Stimulated activated CD4-positive, alpha-beta T cell treated with anti-CD3 and anti-CD28 coated beads, Interleukin-4, amount 100 ng/mL, for 24 hours (primary cell): ENCODE measurements at places on chromosomes 2 and 18.

DNA sequence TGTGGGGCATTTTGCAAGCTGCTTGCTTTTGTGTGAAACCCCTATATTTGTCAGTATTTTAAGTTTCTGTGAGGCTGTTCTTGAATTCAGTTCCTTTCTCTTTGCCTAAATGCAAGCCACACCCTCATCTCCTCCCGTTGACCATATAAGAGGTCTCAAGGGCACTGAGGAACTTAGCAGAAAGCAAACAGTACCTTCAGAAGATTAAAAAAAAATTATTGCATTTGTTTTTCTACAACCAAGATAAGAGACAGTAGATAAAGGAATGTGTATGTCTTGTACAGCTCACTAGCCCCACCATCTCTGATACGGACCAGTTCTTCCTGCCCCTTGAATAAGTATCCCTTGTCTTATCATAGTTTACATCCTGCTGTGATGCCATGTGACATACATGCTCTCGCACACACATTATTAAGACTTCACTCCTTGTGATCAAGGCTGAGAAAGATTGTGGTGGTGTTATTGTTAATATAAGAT lies 64.2 kb downstream of the NPAS2 start:
- no peak for DNase-seq

DNA sequence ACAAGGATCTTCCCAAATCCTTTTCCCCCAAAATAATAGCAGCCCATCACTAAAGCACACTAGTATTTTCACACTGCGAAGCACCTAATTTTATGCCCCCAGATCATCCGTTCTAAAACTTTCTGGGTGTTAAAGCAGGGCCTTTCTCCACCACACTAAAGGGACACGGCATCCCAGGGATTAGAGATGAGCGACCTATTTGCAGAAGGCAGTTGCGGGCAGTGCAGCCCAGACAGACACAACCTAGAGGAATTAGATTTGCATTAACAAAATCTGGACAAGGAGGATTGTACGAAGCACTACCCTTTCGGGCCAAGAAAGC lies 402 bp downstream of the OSGEPL1 start:
- DNase-seq, result no peak

GRCh38 chr2:232320443-232320803 lies 58.1 kb upstream of the ALPP start:
- no peak for DNase-seq

GRCh38 chr2:102103992-102104871 lies 38.3 kb upstream of the IL1R1 start:
- DNase-seq, result peak; percentile 82

- no peak for DNase-seq
These were observed 5.4 kb downstream of the POU3F3 start for GRCh38 chr2:104859291-104859765.

GRCh38 chr2:29628862-29629261 lies 292.5 kb downstream of the ALK start:
- no peak for DNase-seq

GRCh38 chr18:73901566-73901965 lies 246.1 kb downstream of the FBXO15 start:
- DNase-seq, result no peak

DNA sequence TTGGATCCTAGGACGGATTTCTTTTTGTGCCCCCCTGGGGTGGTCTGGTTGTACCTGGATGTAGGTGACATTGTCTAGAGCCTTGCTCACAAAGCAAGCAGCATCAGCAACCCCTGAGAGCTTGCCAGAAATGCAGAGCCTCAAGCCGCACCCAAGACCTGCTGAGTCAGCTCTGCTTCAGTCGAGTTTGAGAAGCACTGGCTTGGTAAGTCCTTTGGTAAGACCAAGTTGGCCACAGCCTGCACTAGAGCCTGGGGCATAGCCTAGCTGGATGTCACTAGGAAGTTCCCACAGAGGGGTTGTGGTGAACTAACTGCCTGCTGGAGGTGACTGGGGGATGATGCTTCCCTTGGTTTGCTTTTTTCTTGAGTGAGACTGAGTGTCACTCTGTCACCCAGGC lies 6.2 kb downstream of the ABCG5 start:
- no peak for DNase-seq
